Esophagus squamous epithelium (tissue), 5 donors: ENCODE measurements at places on chromosomes 1 and 21.

DNA sequence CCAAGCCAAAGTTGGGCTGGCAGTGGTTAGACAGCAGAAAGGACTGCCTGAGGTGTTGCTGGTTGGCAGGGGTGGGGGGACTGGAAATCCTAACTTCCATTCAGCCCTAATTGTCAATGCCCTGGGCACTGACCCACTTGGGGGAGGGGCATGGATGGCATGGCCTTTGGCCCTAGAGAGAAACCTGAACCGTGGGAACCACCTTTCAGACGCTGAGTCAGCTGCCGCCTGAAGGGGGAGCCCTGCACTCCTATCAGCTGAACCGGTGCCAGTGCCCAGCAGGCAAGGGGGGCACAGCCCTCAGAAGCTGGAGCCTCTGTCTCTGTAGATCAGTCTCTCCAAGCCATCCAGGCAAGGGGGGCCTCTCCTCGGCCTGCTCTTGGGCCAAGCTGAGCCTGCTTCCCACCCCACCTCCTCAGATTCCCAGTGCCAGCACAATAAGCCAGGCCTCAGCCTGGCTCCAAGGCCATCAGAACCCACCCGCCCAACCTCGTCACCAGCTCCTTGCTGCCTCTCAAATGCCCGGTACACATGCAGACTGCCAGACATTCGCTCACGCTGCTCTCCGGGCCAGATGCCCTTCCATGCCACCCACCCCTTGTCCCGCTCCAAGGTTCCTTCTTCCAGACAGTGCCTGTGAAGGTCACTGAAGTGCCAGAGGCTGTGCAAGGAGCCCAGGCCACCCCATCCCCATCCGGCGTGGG, 11.6 kb downstream of the TINAGL1 start:
- peaks cover 39% of the 10 kb centered on the region for H3K4me1 ChIP-seq
- no peak for DNase-seq
- no peaks in the 10 kb centered on the region for H3K27me3 ChIP-seq
- no peak overlapping the region for H3K4me3 ChIP-seq
- H3K36me3 ChIP-seq, result peaks cover 41% of the 10 kb centered on the region
- peak overlapping the region; percentile 62 for H3K27ac ChIP-seq

GRCh38 chr1:151680826-151681225, 35.8 kb downstream of the CELF3 start:
- no peak overlapping the region for H3K4me3 ChIP-seq
- no peaks in the 10 kb centered on the region for H3K36me3 ChIP-seq
- no peaks in the 10 kb centered on the region for H3K27me3 ChIP-seq
- peak overlapping the region; percentile 10 for H3K27ac ChIP-seq
- H3K4me1 ChIP-seq, result no peaks in the 10 kb centered on the region

GRCh38 chr1:195768936-195769335, 839.3 kb downstream of the KCNT2 start:
- H3K36me3 ChIP-seq, result no peaks in the 10 kb centered on the region
- H3K27ac ChIP-seq, result no peak overlapping the region
- DNase-seq, result no peak
- no peaks in the 10 kb centered on the region for H3K27me3 ChIP-seq
- no peak overlapping the region for H3K4me3 ChIP-seq

DNA sequence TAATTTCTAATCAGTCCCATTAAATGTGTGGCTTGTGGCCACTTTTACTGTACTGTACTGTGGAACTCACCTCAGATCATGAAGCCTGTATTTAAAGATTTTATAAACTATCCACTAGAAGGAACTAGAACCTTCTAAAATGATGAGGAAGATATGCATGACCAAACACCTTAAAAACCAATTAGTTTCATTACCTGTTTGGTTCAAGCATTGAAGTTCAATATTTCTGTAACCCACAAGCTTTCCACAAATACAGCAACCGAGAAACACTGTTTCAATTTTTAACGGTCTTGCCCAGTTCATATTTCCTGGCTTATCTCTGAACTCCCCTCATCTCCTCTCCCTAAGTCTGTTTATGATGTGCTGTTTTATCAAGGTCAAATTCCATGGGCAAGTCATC, 264.3 kb upstream of the PLD5 start:
- H3K27ac ChIP-seq, result no peak overlapping the region
- no peaks in the 10 kb centered on the region for H3K36me3 ChIP-seq
- H3K4me1 ChIP-seq, result no peaks in the 10 kb centered on the region
- no peak for DNase-seq

- no peaks in the 10 kb centered on the region for H3K4me1 ChIP-seq
- no peaks in the 10 kb centered on the region for H3K27me3 ChIP-seq
- H3K36me3 ChIP-seq, result no peaks in the 10 kb centered on the region
- DNase-seq, result no peak
- no peak overlapping the region for H3K27ac ChIP-seq
These were observed 103.6 kb upstream of the IVNS1ABP start for GRCh38 chr1:185420588-185421081.

- H3K27me3 ChIP-seq, result no peaks in the 10 kb centered on the region
- no peak overlapping the region for H3K4me3 ChIP-seq
- H3K27ac ChIP-seq, result peak overlapping the region; percentile 69
- DNase-seq, result no peak
- H3K4me1 ChIP-seq, result peaks cover 15% of the 10 kb centered on the region
These were observed 18.5 kb upstream of the KCNE2 start for GRCh38 chr21:34345091-34345871.

- peak overlapping the region; percentile 94 for H3K27ac ChIP-seq
- no peaks in the 10 kb centered on the region for H3K27me3 ChIP-seq
- no peak for DNase-seq
- H3K4me1 ChIP-seq, result peaks cover 45% of the 10 kb centered on the region
- H3K4me3 ChIP-seq, result peak overlapping the region; percentile 87
These were observed 669 bp upstream of the ARL8A start for GRCh38 chr1:202145068-202145743.

GRCh38 chr1:239817801-239818200, 273.9 kb upstream of the FMN2 start:
- H3K36me3 ChIP-seq, result no peaks in the 10 kb centered on the region
- H3K4me1 ChIP-seq, result peaks cover 15% of the 10 kb centered on the region
- no peaks in the 10 kb centered on the region for H3K27me3 ChIP-seq
- no peak overlapping the region for H3K4me3 ChIP-seq

DNA sequence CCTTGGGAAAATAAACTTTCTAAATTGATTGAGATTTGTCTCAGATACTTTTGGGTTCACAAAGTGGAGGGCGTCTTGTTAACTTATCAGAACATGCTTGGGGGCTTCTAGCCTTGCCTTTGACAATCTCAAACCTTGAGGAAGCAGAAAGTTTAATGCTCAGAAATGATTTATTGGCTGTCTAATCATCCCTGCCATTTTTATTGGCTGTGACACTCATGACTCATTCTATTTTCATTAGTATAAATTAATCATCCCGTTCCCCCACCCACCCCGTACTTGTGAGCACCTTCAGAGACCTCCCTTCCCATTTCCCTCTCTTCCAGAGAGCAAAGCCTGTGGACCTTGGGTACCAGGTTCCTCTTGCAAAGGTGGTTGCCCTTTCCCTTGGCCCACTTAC, 87.1 kb downstream of the FGGY start:
- no peaks in the 10 kb centered on the region for H3K27me3 ChIP-seq
- no peak overlapping the region for H3K27ac ChIP-seq
- H3K4me3 ChIP-seq, result no peak overlapping the region
- no peaks in the 10 kb centered on the region for H3K36me3 ChIP-seq
- no peaks in the 10 kb centered on the region for H3K4me1 ChIP-seq
- DNase-seq, result no peak

GRCh38 chr1:212545941-212546635, 62.5 kb upstream of the ATF3 start:
- H3K4me1 ChIP-seq, result no peaks in the 10 kb centered on the region
- H3K4me3 ChIP-seq, result no peak overlapping the region
- H3K27me3 ChIP-seq, result no peaks in the 10 kb centered on the region
- no peak for DNase-seq
- H3K36me3 ChIP-seq, result no peaks in the 10 kb centered on the region
- H3K27ac ChIP-seq, result peak overlapping the region; percentile 62

DNA sequence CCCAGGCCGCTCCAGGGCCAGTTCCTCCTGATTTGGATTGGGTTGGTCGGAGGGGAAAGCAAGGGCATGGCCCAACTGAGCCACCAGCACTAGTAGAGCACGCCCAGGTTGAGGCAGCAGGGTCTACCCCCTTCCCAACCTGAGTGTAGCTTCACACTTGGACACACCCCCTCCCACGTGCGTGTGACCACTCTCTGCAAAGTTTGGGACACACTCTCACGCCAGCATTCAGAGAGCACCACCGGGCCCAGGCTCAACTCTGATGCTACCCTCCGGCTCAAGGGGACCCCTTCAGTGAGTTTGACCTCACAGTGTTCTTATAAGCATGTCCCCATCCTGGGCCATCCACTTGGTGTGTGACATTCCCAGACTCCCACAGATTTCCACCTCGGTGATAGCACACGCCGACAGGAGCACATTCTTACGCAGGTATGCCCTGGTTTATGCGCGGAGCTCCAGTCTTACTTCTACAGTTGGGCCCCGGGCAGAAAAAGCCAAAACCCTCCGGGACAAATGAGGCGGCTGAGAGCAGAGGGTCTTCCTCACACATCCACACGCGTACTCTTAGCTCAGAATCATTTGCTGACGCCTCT, 3.0 kb upstream of the DMRTA2 start:
- no peaks in the 10 kb centered on the region for H3K27me3 ChIP-seq
- H3K4me3 ChIP-seq, result no peak overlapping the region
- H3K27ac ChIP-seq, result no peak overlapping the region
- H3K4me1 ChIP-seq, result peaks cover 39% of the 10 kb centered on the region
- no peaks in the 10 kb centered on the region for H3K36me3 ChIP-seq

GRCh38 chr1:192443616-192444015, 126.8 kb downstream of the RGS21 start:
- no peak for DNase-seq
- H3K4me3 ChIP-seq, result no peak overlapping the region
- H3K27ac ChIP-seq, result no peak overlapping the region
- H3K4me1 ChIP-seq, result no peaks in the 10 kb centered on the region
- H3K27me3 ChIP-seq, result no peaks in the 10 kb centered on the region
- no peaks in the 10 kb centered on the region for H3K36me3 ChIP-seq

DNA sequence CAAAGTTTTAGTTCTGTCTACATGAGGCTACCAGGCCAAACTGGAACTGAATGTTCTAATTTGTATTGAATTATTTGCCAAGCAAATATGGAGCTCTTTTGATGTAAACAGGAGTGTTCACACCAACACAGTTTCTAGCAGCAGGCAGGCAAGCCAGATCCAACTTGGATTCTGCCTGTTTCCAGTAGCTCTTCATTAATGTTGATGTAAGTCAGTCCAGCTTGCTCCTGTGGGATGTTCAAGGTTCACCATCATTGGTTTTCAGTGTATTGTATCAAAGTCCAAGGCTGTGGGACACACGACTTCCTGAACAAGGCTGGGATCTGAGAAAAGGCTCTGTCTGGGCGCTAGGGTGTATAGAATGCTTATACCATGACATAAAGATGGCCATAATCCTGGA, 68.1 kb downstream of the PAPPA2 start:
- DNase-seq, result no peak
- no peaks in the 10 kb centered on the region for H3K4me1 ChIP-seq
- H3K27me3 ChIP-seq, result no peaks in the 10 kb centered on the region
- H3K27ac ChIP-seq, result no peak overlapping the region
- H3K4me3 ChIP-seq, result no peak overlapping the region
- no peaks in the 10 kb centered on the region for H3K36me3 ChIP-seq

DNA sequence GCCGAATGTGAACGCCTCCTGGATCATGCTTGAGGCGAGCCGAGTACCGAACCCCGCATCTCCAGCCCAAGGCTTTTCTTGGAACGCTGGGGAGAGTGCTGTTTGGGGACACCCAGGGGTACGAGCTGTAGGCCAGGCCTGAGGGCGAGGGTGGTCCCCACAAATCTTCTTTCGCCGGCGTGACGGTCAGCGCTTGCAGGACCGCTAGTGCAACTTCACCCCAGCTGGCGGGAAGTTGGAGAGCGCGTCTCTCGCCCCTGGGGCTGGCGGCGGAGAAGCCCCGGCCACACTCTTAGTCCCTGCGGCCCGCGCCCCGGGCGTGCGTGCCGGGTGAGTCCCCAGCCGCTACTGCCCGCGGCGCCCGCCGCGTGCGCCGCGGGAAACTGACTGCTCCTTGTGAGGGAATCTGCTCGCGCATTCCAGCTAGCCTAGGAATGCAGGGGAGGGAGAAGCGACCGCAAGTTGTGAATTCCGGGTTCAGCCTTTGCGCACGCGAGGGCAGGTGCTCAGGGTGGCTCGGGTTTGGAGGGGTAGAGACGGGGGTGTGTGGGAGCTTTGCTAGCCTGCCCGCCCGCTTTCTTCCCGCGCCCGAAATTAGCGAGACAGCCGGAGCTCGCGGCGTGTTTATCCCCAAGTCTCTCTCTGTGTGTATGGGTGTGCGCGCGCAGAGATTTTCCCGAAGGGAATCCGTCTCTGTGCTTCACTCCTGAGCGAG, 884 bp downstream of the LHX4 start:
- H3K4me3 ChIP-seq, result peak overlapping the region; percentile 59
- peaks cover 45% of the 10 kb centered on the region for H3K27me3 ChIP-seq
- DNase-seq, result no peak
- no peaks in the 10 kb centered on the region for H3K36me3 ChIP-seq

DNA sequence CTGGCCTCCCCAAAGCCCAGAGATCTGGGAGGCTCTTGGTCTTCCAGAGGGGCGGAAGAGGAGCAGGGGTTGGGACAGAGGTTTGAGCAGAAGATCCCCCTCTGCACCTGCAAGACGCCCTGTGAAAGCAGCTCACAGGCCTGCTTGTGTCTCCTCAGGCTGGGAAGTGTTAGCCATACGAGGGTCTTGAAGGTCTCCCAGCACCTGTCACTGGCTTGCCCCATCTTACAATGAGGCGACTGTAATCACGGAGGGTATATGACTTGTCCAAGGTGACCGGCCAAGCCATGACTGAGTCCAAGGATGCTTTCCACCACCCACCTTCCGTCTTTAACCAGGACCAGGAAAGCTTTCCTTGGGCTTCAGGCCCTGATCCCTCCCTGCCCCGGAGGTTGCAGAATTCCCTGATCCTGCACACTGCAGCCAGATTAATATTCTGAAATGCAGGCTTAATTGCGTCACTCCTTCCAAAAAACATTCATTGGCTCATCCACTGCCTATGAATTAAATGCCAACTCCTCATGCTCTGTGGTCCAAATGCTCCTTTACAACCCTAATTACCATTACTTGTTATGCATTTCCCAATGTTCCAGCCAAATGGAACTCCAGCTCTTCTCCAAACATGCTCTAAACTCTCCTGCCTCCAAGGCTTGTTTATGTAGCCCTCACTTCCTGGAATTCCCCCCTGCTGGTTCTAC, 64.0 kb downstream of the DDX20 start:
- no peak overlapping the region for H3K4me3 ChIP-seq
- H3K27ac ChIP-seq, result no peak overlapping the region
- H3K27me3 ChIP-seq, result no peaks in the 10 kb centered on the region

DNA sequence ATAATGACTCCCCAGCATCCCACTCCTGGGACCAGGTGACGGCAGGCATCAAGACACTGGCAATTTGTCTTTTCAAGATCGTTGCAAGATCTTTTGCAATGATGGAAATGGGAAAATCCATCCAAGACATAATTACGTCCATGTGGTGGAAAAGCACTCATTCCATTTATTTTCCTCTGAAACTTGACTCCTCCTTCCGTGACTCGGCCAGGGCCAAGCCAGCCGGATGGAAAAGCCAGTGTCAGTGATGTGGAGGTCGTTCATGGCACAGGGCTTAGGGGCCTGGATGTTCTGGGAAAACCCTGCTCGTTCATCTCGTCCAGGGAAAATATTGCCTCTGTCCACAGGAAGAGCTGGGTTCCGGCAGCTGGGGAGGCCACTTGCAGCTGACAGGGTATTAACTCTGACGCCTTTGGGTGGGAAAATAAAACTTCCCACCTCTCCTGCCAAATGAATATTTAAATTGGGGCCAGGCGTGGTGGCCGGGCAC, 46.2 kb downstream of the C1orf198 start:
- H3K27me3 ChIP-seq, result no peaks in the 10 kb centered on the region
- no peak overlapping the region for H3K27ac ChIP-seq
- no peak for DNase-seq
- no peaks in the 10 kb centered on the region for H3K36me3 ChIP-seq
